ENCODE measurements at places on chromosomes 12 and 14.

DNA sequence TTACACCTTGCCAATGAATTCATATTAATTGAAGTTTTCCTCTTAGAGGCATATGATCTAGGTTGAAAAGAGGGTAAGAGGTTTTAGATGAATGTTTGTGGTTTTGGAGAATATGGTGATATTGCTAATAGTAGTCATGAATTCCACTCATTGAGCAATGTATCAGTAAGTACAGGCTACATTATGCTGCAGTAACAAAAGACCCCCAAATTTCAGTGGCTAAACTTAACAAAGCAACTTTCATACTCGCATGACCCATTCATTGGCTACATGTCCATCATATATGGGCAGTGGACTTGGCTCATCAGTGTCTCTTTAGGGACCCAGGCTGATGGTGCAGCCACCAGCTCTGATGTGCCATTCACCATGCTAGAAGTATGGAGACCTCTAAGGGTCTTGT lies 196.6 kb upstream of the MYL2 start:
- no peak for DNase-seq

GRCh38 chr14:95189367-95190132 lies 32.2 kb upstream of the DICER1 start:
- DNase-seq, result no peak

DNA sequence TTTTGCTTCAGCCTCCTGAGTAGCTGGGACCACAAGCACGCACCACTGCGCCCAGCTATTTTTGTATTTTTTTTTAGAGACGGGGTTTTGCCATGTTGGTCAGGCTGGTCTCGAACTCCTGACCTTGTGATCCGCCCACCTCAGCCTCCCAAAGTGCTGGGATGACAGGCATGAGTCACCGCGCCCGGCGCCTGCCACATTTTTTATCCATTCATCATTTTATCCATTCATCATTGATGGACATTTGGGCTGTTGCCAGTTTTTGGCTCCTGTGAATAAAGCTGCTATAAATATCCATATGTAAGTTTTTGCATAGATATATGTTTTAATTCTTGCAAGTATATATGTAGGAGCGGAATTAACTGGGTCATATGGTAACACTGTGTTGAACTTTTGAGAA lies 79.5 kb downstream of the DAAM1 start:
- DNase-seq, result no peak

GRCh38 chr12:2641207-2641606 lies 153.6 kb upstream of the FKBP4 start:
- no peak for DNase-seq

GRCh38 chr14:100972118-100972897 lies 68.8 kb upstream of the RTL1 start:
- DNase-seq, result no peak

- peak; percentile 45 for DNase-seq
Observed at GRCh38 chr14:74892745-74893144, 11.0 kb downstream of the DLST start.

- no peak for DNase-seq
Observed at GRCh38 chr12:1929985-1930802, 11.7 kb upstream of the CACNA2D4 start.

GRCh38 chr12:47750916-47751470 lies 7.7 kb downstream of the RAPGEF3 start:
- no peak for DNase-seq

GRCh38 chr12:96570579-96570978 lies 81.2 kb downstream of the CFAP54 start:
- no peak for DNase-seq

GRCh38 chr14:83461521-83461920 lies 1927.9 kb upstream of the SEL1L start:
- no peak for DNase-seq

DNA sequence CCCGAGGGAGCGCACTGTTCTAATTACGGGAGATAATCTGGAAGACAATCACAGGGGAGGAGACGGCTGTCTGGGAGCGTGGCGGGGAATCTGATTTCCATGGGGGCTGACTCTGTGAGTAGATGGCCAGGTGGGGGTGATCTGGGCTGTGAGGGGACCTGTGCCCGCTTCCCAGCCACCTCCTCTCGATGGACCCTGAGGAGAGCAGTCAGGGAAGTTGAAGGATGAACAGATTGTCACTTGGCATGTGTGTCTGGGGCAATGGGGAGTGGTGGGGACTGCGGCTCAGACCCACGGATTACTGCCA lies 22.6 kb downstream of the GALNT9 start:
- DNase-seq, result no peak

DNA sequence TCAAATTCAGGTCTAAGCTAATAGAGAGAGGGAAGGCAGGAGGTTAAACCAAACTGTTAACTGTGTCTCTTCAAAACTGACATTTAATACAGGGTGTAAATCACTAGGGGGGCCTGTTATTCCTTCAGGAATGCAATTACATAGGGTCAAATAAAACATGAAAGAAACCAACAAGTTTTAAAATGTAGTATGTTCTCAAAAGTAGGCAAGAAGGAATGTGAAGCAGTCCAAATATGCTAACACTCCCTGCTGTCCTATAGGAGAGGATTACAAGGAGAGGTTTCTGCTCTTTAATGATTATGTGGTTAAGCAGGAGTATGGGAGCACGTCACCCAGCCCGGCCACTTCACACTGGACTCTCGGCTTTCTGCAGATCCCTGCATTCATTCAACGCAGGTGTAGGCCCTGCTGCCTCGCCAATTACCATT lies 42.5 kb upstream of the BMP4 start:
- DNase-seq, result no peak

DNA sequence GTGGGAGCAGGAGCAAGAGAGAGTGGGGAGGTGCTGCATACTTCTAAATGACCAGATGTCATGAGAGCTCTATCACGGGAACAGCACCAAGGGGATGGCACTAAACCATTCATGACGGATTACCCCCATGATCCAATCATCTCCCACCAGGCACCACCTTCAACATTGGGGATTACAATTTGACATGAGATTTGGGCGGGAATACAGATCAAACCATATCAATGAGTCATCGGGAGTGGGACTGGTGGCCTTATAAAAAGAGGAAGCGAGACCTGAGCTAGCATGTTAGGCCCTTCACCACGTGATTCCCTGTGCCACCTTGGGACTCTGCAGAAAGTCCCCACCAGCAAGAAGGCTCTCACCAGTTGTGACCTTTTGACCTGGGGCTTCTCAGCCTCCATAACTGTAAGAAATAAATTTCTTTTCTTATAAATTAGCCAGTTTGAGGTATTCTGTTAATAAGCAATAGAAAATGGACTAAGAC lies 28.7 kb downstream of the COX8C start:
- DNase-seq, result peak; percentile 88

DNA sequence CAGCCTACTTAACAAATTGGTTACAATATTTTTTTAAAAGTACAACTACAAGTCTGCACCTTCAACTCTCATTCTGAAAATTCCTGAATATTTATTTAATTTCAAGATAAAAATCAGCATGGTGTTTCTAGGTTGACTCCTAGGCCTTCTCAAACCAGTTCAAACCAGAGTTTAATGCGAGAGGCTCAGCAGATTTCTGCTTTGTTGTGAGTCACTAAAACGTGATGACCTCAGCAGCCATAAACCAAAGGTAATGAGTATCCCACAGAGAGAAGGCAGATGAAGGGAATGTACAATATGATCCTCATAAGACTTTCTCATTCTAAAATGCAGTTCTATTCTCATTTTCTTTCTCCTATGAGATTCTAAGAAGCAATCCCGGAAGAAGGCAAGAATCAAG lies 1.5 kb downstream of the PRDM4 start:
- DNase-seq, result no peak

- no peak for DNase-seq
Observed at GRCh38 chr12:45553204-45553603, 176.3 kb upstream of the ARID2 start.

DNA sequence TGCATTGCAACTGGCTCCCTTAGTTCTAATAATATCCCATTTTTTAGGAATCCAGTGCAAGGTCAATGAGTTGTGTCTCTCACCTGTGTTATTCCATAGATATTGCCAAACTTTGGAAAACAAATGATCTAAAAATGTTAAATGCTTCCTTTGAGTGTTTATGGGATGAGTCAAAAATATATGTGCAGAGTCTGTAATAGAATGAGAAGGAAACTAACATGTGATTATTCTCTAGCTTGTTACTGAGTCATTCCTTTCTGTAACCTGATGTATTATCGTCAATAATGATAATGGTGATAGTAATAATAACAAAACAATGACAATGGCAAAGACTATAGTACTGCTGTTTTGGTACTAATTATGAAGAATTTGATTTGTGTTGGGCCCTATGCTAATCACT lies 11.5 kb downstream of the ACSS3 start:
- no peak for DNase-seq

GRCh38 chr14:81471062-81471461 lies 62.6 kb downstream of the SEL1L start:
- no peak for DNase-seq

DNA sequence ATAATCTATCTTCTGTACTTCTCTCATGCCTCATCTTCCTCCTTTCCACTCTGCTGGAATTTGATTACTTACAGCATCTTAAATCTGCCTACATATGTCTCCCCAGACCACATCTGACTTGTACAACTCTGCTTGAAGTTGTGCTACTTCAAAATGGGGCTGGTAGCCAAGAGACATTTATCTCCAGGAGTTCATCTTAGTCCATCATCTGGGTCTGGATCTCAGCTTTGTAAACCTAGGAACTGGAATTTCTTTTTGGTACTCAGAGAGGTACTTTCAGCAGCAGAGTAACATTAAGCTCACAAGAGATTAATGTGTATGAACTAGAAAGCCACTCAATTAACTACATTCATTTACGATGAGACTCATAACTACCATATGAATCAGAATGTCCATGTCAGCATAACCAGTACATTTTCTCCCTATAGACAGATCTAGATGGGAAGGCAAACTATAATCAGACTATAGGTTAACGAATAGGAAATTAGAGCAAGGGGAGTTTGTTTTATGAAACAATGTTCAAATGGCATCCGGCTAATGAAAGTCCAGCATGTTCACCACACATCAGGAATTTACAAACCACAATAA lies 178.8 kb downstream of the CEP128 start:
- no peak for DNase-seq

- no peak for DNase-seq
Observed at GRCh38 chr12:130953771-130954543, at the start of gene ADGRD1. ADGRD1 (plus strand) TSS chr12:130953907; CDS start chr12:130954466, 559 bp downstream.

GRCh38 chr12:108237272-108237671 lies 101.8 kb downstream of the CMKLR1 start:
- no peak for DNase-seq

GRCh38 chr12:42735861-42736361 lies 146.4 kb upstream of the PRICKLE1 start:
- no peak for DNase-seq

- no peak for DNase-seq
Observed at GRCh38 chr12:3168223-3169221, 91.3 kb downstream of the TSPAN9 start.

GRCh38 chr12:67137256-67137655 lies 131.9 kb upstream of the CAND1 start:
- DNase-seq, result no peak

GRCh38 chr14:76727384-76727783 lies 33.9 kb upstream of the VASH1 start:
- DNase-seq, result no peak

- DNase-seq, result no peak
Observed at GRCh38 chr12:124745465-124745890, 118.2 kb downstream of the SCARB1 start.

GRCh38 chr12:128318341-128318740 lies 51.4 kb downstream of the TMEM132C start:
- DNase-seq, result no peak

DNA sequence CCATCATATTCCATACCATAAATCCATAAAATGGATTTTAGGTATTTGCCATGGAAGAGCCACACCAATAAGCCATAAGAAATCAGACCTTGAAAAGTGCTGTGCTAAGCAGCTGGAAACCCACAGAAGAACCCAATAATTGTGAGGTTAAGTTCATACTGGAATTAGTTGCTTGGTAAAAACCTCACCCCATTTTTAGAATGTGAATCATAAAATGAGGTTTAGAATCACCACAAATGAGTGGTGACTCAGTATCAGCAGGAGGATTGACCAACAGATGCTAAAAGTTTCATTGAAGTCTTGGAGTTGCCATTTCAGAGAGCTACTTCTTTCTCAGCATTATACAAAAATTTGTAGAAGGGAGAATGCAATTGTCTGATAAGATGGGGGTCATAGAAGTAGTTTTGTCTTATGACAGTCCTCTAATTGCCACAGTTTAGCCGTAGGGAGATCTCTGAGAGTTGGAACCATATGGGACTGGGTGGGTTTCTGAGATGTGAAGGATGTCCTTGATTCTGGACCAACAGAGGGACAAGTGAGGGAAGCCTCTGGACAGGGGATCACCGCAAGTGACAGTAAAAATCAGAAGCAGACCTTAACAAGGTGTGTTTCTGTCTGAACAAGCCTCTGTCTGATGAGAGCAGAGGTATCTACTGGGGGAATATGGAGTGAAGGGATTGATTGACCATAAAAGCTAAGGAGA lies 1.4 kb upstream of the STON2 start:
- DNase-seq, result no peak

GRCh38 chr12:66367015-66367667 lies 64.8 kb downstream of the HELB start:
- no peak for DNase-seq

GRCh38 chr12:93116632-93117031 lies 187.5 kb upstream of the EEA1 start:
- DNase-seq, result no peak

DNA sequence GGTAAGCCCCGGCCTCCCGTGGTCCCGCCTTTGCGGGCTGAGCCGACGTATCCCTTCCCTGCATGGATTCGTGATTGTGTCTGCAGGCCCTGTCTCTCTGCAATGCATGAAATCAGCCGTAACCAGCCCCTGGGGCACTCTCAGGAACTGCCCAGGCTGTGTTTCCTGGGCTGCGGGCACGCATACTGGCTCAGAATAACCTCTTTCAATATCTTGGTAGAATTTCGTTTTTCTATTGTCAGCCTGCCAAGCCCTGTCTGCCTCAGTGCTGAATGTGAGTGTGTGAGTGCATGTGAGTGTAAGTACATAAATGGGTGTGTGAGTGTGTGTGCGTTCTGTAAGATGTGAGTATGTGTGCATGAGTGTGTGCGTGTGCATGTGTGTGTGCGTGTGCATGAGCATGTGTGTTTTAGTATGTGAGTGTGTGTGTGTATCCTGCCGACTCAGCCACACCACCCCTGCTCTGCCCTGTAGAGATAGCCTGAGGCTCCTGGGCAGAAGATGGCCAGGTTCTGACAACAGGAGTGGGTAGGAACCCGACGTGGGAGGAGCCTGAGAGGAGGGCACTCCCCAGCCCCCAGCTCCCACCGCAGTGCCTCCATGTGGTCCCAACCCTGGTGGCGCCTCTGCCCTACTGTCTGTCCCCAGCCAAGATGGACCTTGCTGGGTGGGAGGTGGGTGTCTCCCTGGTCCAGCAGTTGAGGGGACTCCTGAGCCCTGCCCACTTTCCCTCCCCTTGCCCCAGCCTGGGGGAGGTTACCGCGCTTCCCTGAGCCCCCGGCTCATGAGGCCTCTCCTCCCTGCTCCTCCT lies 268.8 kb downstream of the ADGRD1 start:
- no peak for DNase-seq

- no peak for DNase-seq
Observed at GRCh38 chr14:89371585-89372511, 45.2 kb downstream of the FOXN3 start.

- no peak for DNase-seq
Observed at GRCh38 chr14:23052671-23053070, 4.6 kb downstream of the CDH24 start.

Data from B cell (primary cell).